Suppressor macrophage treated with lipopolysaccharide for 1 hour (primary cell): ENCODE measurements at places on chromosomes 11 and 22.

- no peak for DNase-seq
Observed at GRCh38 chr22:37690901-37691504, 4.9 kb downstream of the NOL12 start.

GRCh38 chr22:46803031-46803880 lies 40.8 kb downstream of the TBC1D22A start:
- DNase-seq, result peak; percentile 59

GRCh38 chr11:61287338-61287977 lies 7.7 kb downstream of the VWCE start:
- no peak for DNase-seq

DNA sequence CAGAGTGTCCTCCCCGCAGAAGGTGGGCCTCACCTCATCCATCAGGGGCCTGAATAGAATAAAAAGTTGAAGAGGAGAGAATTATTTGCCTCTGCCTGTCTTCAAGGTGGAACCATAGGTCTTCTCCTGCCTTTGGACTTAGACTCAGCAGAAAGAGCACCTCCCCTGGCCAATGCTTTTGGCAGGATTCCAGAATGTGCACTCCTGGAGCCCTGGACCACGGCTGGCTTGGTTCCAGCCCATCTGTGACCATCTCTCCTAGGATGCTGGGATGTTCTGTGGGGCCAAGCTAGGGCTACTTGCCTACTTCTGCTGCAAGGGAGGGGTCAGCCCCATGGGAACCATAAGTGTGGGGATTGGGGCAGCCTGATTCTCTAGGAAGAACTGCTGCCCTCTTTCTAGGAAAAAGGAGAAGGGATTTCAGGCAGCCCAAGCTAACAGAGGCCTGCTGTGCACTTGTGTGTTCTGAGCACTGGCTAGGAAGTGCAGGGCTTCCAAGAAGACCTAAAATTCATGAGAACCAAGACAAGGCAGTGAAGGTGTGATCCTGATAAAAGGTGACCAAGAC lies 32.2 kb upstream of the SHANK2 start:
- DNase-seq, result no peak

DNA sequence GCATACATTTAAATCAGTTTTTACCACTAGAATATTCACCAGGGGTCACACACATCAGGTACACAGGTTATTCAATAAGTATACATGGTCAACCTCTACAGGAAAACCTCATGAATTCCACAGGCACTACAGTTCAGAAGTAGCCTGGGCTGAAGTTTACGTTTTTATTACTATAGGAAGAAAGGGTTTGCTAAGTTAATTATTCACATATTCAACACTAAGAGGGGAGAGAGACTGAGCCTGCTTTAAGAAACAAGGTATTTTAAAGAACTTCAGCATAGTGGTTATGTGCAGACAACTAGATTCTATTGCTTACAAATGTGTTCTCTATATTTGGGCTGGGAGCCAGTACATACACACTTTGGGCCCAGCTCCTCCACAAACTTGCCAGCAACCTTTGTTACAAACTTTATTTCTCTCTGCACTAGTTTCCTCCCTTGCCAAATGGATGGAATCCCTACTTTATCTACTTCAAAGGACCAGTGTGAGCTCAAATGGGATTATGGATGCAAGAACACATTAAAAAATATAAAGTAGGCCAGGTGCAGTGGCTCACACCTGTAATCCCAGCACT lies 31.9 kb downstream of the IL18BP start:
- no peak for DNase-seq

- no peak for DNase-seq
Observed at GRCh38 chr22:43845981-43846380, 16.3 kb downstream of the SULT4A1 start.

- no peak for DNase-seq
Observed at GRCh38 chr22:27616033-27616432, 185.5 kb downstream of the MN1 start.

GRCh38 chr11:126949066-126949891 lies 51.3 kb downstream of the KIRREL3 start:
- no peak for DNase-seq
